IMR-90 (cell line): ENCODE measurements at places on chromosomes 4 and X. TPM values are rescaled to one million over a fixed set of nuclear protein-coding genes. Genes with fewer than 3 reads are reported as not detected.

HERC5 gene
- under 0.01 TPM in 2 replicates for total RNA-seq

SOX3 gene
- total RNA-seq: not detected in 2 replicates

IL2 gene
- not detected in 2 replicates for total RNA-seq

FAT4 gene
- 35.6 and 37.5 TPM in 2 replicates for total RNA-seq

TRMT44 gene
- 7.3 and 9.7 TPM in 2 replicates for total RNA-seq

HTR2C gene
- not detected in 2 replicates for total RNA-seq

CLDN24 gene
- not detected in 2 replicates for total RNA-seq

ITM2A gene
- total RNA-seq: not detected in 2 replicates

PF4V1 gene
- not detected in 2 replicates for total RNA-seq

TRIM75 gene
- not detected in 2 replicates for total RNA-seq

RASL11B gene
- 0.18 and 0.28 TPM in 2 replicates for total RNA-seq

HSFX3 gene
- total RNA-seq: not detected in 2 replicates

TLR8 gene
- total RNA-seq: not detected in 2 replicates

EFNB1 gene
- 17.8 and 17.9 TPM in 2 replicates for total RNA-seq

PRIMPOL gene
- 5.6 and 10.0 TPM in 2 replicates for total RNA-seq

LAMTOR3 gene
- total RNA-seq: 35.7 and 56.1 TPM in 2 replicates

CASP6 gene
- total RNA-seq: 44.1 and 45.0 TPM in 2 replicates

FRMD7 gene
- not detected in 2 replicates for total RNA-seq

DCAF8L2 gene
- total RNA-seq: not detected in 2 replicates

HERC6 gene
- 0.83 and 1.6 TPM in 2 replicates for total RNA-seq

CACNA1F gene
- not detected in 2 replicates for total RNA-seq

MTMR8 gene
- total RNA-seq: under 0.01 TPM in 1 of 2 replicates, not detected in the other

DRP2 gene
- 6.9 and 7.0 TPM in 2 replicates for total RNA-seq

CCNG2 gene
- 11.3 and 23.9 TPM in 2 replicates for total RNA-seq

SSX3 gene
- not detected in 2 replicates for total RNA-seq

UCHL1 gene
- 972 and 1,122 TPM in 2 replicates for total RNA-seq

ATP1B4 gene
- total RNA-seq: not detected in 2 replicates

GLOD5 gene
- not detected in 2 replicates for total RNA-seq

SHROOM2 gene
- 8.1 TPM in 2 replicates for total RNA-seq

ABHD18 gene
- 4.3 and 4.7 TPM in 2 replicates for total RNA-seq

CNKSR2 gene
- total RNA-seq: 0.56 and 0.90 TPM in 2 replicates

IL13RA1 gene
- total RNA-seq: 31.7 and 35.6 TPM in 2 replicates

UGT8 gene
- total RNA-seq: not detected in 2 replicates

DMRTC1B gene
- not detected in 2 replicates for total RNA-seq

NDST3 gene
- under 0.01 and 0.18 TPM in 2 replicates for total RNA-seq

STEEP1 gene
- 33.2 and 47.5 TPM in 2 replicates for total RNA-seq
